CD14-positive monocyte (primary cell): ENCODE measurements at places on chromosomes 1 and 21. TPM values are rescaled to one million over a fixed set of nuclear protein-coding genes. Genes with fewer than 3 reads are reported as not detected.

DNA sequence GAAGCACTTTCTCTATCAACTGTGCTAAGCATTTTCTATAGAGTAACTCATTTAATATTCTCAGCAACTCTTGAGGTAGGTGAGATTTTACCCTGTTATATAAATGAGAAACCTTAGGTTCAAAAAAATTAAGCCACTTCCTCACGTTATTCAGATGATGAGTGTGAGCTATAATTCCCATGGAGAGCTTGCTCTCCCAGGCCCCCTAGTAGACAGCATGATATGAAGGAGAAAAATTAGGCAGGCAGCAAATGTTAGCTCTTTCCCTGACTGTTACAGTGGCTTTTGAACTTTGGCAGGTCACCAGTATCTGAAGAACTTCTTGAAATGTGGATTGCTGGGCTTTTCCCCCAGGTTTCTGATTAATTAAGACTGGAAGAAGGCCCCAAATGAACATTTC, 753.1 kb downstream of the NCAM2 start:
- no peak for DNase-seq

DNA sequence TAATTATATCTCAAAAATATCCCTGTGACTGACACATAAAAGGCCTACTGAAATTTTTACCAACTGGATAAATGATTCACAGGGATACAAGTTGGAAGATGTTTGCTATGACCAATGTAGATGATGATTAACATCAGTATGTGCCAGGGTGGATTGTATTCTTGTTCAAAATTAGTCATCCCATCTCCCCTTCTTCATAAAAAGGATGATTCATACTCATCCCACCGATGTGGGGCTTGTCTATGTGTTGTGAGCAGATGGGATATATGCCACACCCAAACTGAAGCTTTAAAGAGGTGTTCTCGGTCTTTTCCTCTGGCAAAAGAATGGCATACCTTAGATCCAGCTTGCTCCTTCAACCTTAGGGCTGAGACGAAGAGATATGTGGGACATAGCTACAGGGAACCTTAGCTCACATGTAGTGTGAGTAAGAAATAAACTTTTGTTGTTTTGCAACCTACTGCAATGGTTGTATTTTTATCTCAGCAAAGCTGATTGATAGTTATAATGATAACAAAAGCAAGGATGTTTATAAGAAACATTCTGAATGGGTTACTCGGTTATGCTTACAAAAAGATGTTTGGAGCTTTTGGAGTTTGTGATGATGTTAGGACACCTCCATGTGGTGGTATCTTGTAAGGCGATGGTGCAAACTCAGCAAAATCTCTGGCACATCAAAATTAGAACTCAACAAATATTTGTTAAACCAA, 29.4 kb downstream of the SPATA17 start:
- no peak for DNase-seq

Gene CFHR4
- polyA plus RNA-seq = not detected in 2 replicates

- DNase-seq = no peak
Measured at GRCh38 chr1:41557751-41558455, 73.4 kb upstream of the EDN2 start.

Gene COL11A1
- not detected in 2 replicates for polyA plus RNA-seq

- no peak for DNase-seq
Measured at GRCh38 chr1:151616505-151616849, 4.6 kb downstream of the SNX27 start.

DNA sequence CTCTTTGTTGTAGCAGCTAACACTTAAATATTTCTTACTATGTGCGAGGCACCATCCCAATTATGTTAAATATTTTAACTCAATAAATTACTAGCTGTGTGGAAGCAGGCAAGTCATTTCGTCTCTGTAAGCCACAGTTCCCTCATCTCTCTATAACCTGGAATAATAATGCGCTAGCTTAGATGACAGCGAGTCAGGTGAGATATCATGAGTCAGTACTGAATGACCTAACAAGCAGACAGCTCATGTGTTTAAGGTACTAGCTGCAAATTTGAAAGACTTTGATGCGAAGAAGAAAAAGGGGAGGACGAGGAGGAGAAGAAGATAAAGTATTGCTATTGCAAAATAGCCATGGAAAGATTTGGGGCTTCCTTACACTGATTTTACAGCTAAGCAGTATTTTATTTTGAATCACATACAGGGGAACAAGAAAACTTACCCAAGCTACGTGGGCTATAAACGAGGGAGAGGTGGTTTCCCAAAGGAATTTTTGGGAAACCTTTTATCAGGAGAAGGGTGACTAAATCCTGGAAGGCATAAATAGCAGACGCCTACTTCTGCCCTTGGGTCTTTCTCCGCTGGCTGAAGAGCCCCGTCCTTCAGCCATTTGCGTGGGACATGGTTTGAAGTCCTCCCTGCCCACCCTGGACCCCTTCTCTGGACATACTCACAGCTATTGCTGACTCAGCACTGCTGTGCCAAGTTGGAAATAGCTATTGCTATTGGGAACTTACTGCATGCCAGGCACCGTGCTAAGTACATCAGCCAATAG, 8.9 kb downstream of the CITED4 start:
- DNase-seq = no peak

GRCh38 chr1:16612332-16613172, 812 bp downstream of the NBPF1 start:
- DNase-seq = peak; percentile 31

- DNase-seq = peak; percentile 61
Measured at GRCh38 chr1:26161415-26162219, 2.7 kb downstream of the FAM110D start.

GRCh38 chr21:28269173-28269572, 723.5 kb downstream of the LTN1 start:
- no peak for DNase-seq

DNA sequence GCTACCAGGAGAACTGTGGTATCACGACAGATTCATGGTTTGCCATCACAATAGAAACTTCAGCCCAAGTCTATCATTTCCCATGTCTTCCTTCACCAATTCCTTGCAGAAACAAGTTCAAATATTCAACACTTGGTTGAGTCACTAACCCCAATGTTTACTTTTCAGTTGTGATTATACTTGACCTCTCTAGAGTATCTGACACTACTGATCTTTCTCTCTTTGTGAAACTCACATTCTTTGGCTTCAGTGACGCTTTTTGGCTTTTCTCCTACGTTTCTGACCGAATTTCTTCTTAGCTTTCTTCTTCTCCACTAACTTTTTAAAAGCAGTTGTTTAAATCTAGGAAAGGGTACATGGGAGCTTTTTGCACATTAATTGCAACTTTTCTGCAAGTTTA, 48.8 kb upstream of the HMGB4 start:
- no peak for DNase-seq

Gene PRAMEF33
- polyA plus RNA-seq = not detected

Gene TAL1
- not detected in 2 replicates for polyA plus RNA-seq

Gene CASP9
- polyA plus RNA-seq = 21.0 TPM

DNA sequence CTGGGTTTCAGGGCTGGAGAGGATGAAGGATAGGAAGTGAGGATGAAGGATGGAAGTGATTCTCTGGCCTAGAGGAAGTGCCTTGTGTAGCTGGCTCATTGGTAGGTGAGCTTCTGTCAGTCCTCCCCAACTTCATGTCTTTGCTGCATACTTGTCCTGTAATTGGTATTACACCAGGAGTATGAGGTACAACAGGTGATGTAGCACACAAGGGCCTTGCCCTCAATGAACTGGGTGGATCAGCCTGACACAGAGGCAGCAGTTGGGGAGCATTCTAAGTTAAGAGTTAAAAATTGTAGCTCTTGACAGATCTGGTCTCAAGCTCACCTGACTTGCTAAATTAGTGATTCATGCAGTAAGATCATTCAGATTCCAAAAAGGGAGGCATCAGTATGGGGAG, 37.9 kb upstream of the CACNA1E start:
- DNase-seq = no peak

GRCh38 chr1:228403231-228403631, 3.4 kb downstream of the TRIM11 start:
- DNase-seq = no peak

Gene PEX10
- 8.2 TPM for polyA plus RNA-seq

Gene WDR77
- 26.4 TPM for polyA plus RNA-seq

DNA sequence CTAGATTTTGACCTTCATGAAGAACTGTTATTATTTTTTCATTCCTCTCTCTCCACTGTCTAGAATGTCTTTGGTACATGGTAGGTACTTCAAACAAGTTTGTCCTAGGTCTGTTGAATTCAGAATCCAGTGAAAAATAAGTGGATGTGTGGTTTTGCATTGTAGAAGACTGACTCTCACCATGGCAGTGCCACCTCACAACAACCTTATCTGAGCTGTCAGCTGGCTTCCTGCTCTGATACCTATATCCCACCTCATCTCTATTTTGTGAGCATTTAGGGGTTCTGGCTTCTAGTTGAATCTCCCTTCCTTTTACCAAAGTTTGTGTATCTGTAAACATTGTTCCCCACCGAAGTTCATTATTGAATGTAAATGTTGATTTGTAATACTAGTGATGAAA, 9.1 kb downstream of the SWT1 start:
- no peak for DNase-seq

Gene SLC2A5
- polyA plus RNA-seq = 0.75 TPM

DNA sequence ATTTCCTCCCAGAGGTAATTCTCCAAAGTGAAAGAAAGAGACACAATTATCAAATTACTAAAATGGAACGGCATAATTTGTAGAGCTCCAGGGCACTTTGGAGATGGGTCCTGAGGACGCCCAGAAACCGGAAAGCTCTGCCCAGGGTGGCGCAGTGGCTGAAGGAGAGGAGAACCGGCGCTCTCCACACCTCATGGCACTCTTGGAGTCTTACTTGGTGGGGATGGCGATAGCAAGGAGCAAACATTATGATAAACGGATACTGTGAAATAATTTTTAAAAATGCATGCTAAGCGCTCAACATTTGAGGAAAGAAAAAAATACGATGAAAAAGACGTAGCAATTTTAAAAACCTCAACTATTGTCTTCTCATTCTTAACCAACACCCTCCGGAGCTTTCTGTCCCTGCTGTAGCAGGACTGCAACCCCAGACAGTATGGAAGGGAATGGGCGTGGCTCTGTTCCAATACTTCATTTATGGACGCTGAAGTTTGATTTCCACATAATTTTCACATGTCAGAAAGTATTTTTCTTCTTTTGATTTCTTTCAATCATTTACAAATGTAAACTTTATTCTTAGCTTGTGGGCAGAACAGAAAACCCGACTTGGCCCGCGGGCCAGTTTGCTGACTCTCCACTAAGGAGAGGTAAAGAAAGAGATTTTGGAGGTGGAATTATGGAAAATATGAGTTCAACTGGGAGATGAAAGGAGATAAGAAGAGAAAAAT, 1.1 kb downstream of the S100A11 start:
- no peak for DNase-seq

- no peak for DNase-seq
Measured at GRCh38 chr1:185257950-185258208, 59.2 kb downstream of the IVNS1ABP start.

GRCh38 chr1:161335796-161336195, 21.6 kb downstream of the SDHC start:
- DNase-seq = no peak

DNA sequence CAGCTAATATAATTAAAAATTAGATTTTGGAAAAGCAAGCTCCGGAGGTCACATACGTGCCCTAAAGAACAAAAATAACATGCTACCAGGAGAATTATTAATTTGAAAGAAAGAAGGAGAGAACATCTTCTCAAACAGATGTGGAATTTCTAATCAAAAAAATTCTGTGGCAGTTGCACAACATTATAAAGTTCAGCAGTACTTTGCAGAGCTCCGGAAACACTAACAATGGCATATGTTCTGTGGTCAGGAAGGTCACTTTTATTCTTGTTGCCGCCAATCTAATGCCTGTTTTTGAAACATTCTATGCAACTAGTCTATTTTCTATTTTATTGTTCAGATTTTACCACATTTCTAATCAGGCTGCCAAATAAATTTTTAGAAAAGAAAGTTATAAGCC, 186.8 kb downstream of the SMYD3 start:
- DNase-seq = no peak

Gene NR0B2
- not detected in 2 replicates for polyA plus RNA-seq

GRCh38 chr1:104593413-104594187, 843.9 kb downstream of the AMY1C start:
- no peak for DNase-seq

Gene HPCAL4
- not detected for polyA plus RNA-seq

Gene CHTOP
- 34.5 and 56.2 TPM in 2 replicates for polyA plus RNA-seq

DNA sequence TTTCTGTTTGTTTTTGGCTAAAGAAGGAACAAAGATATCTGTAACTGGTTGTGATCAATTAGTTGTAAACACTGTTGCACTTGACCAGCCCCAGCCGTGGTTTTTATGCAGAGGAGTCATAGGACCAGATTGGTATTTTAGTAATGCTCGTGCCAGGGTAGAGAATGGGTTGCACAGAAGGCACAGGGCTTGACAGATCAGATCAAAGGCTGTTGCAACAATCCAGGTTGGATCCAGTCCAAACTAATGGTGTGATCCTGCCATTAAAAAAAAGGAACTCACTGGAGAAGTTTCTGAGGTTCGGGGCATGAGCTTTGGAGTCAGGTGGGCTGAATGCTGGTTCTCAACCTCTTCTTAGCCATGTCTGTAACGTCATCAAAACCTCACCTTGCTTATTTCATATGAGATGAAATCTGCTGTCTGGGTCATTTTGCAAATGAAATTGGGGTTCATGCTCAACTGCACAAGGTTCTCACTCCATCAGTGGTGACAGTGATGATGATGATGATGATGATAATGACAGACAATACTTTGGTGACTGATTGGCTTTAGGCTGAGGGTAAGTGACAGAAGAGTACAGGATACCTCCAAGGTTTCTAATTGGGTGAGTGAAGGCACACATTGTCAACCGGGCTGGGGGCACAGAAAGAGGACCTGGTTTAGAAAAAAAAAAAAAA, 43.1 kb downstream of the ZNF281 start:
- peak; percentile 63 for DNase-seq

DNA sequence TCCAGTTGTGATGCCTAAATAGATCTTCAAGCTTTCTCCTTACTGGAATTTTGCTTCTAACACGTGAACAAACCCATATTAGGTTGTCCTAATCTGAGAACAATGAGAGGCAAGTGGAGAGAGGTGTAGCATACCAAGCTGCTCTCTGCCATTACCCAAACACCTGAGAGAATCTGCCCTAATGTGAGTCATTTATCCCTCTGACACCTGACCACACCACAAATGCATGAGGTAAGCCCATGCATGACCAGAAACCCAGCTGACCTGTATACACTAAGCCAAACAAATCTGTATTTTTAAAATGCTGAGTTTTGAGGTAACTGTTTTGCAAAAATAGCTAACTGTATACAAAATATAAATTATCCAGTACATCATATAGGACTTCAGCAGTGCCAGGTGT, 1458.1 kb upstream of the B3GALT2 start:
- no peak for DNase-seq

- no peak for DNase-seq
Measured at GRCh38 chr1:178496410-178497135, at the start of gene CLEC20A. Gene CLEC20A (minus strand): TSS chr1:178496964. CDS start chr1:178496939, 25 bp downstream.

Gene PARK7
- polyA plus RNA-seq = 391 TPM

Gene ARMH1
- 209 and 232 TPM in 2 replicates for polyA plus RNA-seq

Gene VHLL
- not detected for polyA plus RNA-seq

- no peak for DNase-seq
Measured at GRCh38 chr1:20723537-20724363, 5.9 kb upstream of the KIF17 start.
